BJ (cell line): ENCODE measurements at places on chromosomes 3 and 15.

DNA sequence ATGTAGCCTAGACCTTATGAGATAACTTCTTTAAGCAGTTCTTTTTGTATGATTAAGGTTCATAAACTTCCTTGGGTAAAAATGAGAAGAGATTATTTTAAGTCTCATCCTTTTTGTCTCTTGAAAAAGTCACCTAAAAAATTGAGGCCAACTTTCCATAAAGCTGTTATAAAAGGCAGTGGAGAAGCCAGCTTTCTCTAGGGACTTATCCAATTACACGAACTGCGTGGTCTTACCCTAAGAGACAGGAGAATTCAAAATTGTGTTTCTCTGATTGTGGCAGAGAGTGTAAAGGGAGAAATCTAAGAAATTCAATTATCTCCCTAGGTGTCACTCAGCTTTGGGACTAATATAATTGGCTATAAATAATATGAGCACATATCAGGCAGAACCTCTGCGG lies 262.0 kb downstream of the SHOX2 start:
- no peak for DNase-seq

DNA sequence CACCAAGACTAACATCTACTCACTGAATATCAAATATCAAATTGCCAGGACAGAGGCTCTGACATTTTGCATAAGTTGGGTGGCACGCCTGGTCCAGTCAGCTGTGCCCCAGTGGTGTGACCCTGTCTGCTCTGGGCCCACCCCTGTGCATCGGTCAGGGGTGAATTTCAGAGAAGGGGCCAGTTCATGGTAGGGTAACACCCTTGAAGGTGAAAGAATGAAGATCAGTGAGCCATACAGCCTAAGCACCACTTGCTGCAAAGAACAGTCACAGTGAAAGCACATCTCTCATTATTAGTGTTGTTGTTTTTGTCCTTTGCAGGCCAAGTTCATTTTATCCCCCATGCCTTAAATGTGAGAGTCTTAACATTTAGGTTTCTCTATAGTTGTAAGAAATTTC lies 86.8 kb downstream of the MYRIP start:
- no peak for DNase-seq

GRCh38 chr15:58014470-58014869 lies 51.0 kb downstream of the ALDH1A2 start:
- DNase-seq: no peak

GRCh38 chr3:116020495-116020894 lies 397.2 kb downstream of the GAP43 start:
- no peak for DNase-seq

DNA sequence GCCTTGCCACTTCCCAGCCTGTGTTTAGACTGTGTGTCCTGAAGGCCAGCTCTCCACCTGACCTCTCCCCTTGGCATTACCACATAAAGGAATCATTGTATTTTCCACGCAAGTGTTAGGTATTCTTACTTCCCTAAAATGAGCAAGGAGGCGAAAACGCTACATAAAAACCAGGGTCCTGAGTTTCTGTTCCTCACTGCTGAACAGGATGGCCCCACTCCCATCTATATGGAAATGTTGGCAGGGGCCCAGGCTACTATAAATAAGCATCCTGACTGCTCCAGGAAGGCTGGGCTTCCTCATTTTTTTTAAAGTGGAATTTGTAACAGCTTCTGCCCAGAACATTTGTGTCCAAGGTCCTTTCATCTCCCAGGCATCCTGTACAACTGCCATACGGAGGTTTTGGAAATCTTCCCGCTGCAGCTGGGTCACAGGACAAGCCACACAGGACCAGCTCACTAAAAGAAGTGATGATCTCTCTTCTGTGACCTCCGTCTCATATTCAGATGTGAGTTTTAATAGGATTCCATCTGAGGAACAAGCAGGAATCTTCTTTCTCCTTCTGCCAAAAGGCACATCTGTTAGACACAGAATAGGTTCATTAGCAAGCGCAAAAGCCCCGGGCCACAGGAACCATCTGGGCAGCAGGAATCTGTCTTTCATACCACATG lies 56.4 kb upstream of the LIMD1 start:
- peak; percentile 64 for DNase-seq

DNA sequence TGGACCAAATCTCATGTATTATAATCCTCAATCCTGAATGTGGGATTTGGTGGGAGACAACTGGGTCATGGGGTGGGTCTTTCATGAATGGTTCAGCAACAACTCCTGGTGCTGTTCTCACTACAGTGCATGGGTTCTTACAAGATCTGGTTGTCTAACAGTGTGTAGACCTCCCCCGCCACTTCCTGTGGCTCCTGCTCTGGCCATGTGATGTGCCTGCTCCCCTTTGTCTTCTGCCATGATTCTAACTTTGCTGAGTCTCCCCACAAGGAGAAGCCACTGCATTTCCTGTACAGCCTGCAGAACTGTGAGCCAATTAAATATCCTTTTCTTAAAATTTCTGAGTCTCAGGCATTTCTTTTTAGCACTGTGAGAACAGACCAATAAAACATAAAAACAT lies 557.5 kb downstream of the GOLGA6L6 start:
- no peak for DNase-seq

GRCh38 chr3:38707730-38708129 lies 58.2 kb upstream of the SCN5A start:
- no peak for DNase-seq

DNA sequence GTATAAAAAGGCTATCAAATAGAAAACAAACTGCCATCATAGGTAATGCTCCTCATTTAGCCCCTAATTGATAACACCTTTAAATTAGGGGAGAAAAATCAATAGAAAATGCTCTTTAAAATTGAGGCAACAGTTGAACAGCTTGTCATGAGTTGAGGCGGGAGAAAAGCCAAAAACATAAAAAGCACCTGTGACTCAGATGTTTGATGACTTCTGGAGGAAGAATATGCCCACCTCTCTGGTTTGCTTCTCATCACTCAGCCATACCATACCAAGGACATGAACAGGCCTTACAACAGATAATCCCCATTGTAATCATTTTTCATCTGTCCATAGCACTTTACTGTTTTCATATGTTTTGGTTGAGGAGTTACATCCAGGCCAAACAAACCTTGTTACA lies 246.0 kb downstream of the MYRIP start:
- DNase-seq: no peak

DNA sequence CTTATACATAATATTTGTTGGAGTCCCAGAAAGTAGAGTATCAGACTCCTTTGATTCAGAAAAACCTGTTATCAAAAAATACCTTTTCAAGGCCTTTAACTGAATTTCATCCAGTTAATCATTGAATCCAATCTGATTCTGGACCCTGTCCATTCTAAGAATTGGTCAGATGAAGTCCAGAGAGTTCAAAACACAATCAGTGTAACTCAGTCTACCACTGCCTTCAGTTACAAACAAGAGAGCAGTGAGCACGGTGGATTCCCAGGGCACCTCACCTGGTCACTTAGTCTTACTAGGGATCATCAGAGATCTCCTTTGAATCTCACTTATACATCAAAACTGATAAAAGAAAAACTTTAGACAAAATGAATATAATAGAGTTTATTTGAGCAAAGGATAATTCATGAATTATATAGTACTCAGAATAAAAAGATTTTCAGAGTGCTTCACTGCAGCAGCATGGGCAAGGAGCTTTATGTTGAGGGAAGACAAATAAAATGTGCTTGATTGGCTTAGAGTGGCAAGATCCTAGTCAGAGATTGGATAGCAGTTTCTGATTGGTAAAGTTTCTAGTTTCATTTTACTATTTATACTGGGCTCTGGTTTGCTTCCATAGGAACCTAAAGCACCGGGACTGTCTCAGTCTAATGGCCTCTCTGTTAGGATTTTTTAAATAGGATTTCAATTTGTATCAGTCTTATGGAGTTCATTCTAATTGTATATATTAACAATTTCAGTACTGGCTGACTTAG lies 474.9 kb upstream of the GOLIM4 start:
- no peak for DNase-seq

GRCh38 chr15:89129123-89129815 lies 41.0 kb downstream of the ABHD2 start:
- no peak for DNase-seq

- DNase-seq: no peak
These were observed 2.0 kb upstream of the BAHD1 start for GRCh38 chr15:40438712-40439111.

DNA sequence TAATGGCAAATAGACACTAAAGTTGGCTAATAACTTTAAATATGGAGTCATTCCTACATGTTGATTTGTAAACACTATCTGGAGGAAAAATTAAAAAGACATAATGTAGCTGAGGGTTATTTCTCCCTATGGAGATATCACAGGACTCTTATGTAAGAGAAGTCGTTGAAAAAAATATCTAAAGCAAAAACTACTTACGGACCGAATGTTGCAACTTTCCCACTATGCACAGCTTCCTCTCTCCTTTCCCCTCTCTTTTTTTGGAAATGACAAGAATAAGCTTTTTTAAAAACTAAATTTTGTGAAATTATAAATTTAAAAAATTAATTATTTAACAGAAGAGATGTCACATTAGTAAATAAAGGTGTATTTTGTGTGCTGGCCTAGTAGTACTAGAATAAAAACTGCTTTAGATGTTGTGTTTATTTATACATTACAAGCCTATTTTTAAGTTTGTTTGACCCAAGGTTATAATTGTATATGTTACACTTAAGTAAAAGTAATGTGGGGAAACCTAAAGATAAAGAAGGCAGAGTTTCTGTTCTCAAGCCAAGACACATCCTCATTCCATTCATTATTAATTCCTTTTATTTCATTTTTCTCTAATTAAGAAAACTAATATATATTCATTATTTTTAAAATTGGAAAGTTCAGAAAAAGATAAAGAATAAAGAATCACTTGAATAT lies 20.7 kb upstream of the PPARG start:
- DNase-seq: no peak

DNA sequence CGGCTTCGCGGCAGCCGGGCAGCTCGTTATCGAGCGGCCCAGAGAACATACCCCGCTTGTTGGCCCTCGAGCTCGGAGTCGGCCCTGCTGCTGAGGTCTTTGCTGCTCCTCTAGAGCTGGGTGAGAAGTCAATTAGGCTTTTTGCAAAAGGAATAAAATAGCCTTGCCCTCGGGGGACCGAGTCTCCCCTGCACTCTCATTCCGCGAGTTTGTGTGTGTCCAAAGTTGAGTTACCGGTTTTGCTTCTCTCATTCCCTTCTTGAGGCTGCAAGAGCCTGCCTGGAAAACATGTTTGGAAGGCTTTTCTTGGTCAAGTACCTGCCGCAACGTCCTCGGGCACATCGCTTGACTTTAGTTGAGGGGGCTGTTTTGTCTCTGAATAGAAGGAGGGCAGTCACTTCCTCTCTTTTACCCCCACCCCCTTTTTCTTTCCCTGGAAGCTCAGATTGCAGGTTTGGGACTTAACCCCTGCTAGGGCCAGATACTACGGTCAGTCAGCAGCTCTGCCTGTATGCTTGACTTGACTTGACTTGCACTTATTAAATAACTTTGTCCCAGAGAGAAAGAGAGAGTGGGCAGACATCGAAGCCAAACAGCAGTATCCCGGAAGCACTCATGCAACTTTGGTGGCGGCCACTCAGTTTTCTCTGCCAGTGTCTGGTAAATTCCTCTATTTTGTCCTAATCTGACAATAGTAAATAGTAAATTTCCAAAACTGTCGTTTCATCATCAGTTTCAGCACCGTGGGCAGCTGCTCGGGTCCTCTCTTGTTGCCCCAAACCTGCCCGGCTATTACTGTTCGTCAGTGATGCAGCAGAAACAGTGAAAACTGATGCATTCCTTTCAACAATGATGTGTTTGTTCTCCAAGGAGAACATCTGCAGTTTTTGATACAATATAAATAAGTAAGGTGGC lies 609 bp downstream of the RNF13 start:
- no peak for DNase-seq

DNA sequence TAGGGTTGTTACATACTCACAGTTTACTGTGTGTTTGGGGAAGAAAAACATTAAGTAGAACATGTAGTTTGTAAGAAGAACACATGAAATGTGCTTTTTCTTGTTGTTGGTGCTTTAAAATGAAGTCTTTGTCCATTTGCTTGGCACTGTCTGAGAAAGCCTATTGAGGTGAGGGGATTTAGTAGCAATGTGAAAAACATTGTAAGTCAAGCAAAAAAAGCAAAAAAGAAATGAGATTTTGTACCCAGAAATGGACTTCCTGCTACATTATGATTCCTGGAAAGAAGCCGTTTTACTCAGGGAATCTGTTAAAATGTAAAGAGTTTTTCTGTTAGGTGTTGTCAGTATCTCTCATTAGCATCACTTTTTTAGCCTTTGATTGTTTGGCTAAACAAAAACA lies 59.9 kb downstream of the KAT2B start:
- DNase-seq: no peak

DNA sequence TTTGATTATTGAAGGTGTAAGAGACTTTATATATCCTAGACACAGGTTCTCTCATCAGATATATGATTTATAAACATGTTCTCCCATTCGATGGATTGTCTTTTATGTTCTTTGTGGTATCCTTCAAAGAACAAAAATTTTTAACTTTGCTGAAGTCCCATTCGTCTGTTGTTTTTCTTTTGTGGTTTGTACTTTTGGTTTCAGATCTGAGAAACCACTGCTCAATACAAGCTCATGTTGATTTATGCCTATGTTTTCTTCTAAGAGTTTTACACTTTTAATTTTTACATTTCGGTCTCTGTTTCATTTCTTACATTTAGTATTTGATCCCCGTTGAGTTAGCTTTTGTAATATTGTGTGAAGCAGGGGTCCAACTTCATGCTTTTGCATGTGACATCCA lies 103.3 kb upstream of the SPRED1 start:
- no peak for DNase-seq

GRCh38 chr3:79886204-79886603 lies 118.4 kb upstream of the ROBO1 start:
- DNase-seq: no peak

GRCh38 chr3:167895684-167896083 lies 160.2 kb downstream of the SERPINI1 start:
- no peak for DNase-seq

DNA sequence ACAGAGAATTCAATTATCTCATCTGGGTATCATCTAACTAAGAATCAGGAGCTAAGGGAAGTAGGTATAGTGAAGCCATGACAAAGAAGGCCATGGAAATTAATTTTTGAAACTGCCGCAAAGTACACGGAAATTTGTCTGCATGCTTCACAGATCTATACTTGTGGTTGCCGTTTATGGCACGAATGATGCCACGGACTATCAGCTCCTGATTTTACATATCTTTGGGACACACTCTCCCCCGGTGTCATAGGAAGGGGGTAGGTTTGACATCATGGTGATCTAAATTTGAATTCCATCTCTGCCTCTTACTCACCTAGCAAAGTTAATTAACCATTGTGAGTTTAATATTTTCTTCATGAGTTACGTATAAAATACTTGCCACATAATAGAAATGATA lies 14.0 kb downstream of the ARPP21 start:
- no peak for DNase-seq

GRCh38 chr3:179016979-179017670 lies 54.5 kb downstream of the ZMAT3 start:
- DNase-seq: no peak

GRCh38 chr3:30620402-30621360 lies 14.3 kb downstream of the TGFBR2 start:
- DNase-seq: no peak
